ENCODE measurements at places on chromosomes 2 and 18.

- DNase-seq = no peak
Observed at GRCh38 chr2:241759067-241759807, 17.4 kb upstream of the GAL3ST2 start.

GRCh38 chr2:141027221-141027620, 1103.6 kb downstream of the LRP1B start:
- no peak for DNase-seq

DNA sequence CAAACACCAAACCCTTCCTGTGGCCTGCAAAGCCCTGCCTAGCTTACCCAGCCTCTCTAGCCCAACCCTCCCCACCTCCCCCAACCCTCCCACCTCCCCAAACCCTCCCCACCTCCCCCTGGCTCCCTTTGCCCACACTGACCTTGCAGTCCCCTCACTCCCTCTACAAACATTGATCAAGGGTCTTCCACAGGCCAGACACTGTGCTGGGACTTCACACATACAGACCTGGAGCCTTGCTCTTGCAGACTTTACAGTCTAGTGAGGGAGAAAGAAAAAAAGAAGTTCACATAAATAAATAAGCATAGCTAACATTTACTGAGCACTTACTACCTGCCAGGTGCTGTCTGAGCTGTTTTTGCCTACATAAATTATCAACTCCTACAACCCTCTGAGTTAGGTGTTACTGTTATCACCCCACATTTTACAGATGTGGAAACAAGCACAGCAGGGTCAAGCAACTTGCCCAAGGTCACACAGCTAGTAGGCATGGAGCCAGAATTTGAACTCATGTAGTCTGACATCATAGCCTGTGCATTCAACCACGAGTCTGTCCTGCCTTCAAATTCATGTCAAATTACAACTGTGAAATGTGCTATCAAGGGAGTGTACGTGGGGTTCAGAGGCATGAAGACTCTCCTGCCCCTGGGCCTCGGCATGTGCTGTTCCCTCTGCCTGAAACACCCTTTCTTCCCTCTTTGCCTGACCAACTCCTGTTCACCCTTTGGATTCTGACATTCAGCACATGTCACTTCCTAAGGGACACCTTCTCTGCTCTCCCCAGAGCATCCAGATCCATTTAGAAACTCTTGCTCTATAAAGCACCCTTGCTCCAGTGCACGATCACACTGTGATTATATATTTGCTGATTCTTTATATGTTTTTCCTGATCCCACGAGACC, 209.9 kb downstream of the TNS1 start:
- DNase-seq = no peak

GRCh38 chr18:13076886-13077285, 85.7 kb downstream of the CEP192 start:
- DNase-seq = no peak

GRCh38 chr2:151611351-151611750, 122.9 kb downstream of the NEB start:
- no peak for DNase-seq

GRCh38 chr18:79616651-79617510, 62.7 kb upstream of the CTDP1 start:
- no peak for DNase-seq

GRCh38 chr2:168278424-168278888, 31.1 kb upstream of the STK39 start:
- DNase-seq = no peak

- no peak for DNase-seq
Observed at GRCh38 chr2:182226807-182227206, 200.0 kb downstream of the PDE1A start.

DNA sequence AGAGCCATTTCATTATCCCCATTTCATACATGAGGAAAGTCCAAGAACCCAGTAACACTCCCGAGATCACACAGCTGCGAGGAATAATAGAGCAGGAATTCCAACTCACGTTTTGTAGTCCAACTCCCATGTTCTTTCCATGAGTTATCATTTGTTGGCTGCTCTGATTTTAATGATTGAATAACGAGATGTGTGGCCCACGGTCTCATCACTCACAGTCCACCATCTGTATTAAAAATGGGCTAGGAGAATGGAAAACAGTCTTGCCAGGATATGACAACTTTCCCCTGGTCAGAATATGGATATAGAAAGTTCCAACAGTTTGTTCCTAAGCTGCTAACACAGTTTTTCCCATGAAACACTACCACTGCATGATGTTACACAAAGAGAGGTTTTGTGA, 147.5 kb downstream of the METTL4 start:
- DNase-seq = no peak

- no peak for DNase-seq
Observed at GRCh38 chr2:28637066-28638047, 114.3 kb upstream of the PPP1CB start.
